ENCODE measurements at places on chromosomes 2 and 18.

- DNase-seq = no peak
These were observed 60.5 kb downstream of the BAZ2B start for GRCh38 chr2:159555651-159556392.

DNA sequence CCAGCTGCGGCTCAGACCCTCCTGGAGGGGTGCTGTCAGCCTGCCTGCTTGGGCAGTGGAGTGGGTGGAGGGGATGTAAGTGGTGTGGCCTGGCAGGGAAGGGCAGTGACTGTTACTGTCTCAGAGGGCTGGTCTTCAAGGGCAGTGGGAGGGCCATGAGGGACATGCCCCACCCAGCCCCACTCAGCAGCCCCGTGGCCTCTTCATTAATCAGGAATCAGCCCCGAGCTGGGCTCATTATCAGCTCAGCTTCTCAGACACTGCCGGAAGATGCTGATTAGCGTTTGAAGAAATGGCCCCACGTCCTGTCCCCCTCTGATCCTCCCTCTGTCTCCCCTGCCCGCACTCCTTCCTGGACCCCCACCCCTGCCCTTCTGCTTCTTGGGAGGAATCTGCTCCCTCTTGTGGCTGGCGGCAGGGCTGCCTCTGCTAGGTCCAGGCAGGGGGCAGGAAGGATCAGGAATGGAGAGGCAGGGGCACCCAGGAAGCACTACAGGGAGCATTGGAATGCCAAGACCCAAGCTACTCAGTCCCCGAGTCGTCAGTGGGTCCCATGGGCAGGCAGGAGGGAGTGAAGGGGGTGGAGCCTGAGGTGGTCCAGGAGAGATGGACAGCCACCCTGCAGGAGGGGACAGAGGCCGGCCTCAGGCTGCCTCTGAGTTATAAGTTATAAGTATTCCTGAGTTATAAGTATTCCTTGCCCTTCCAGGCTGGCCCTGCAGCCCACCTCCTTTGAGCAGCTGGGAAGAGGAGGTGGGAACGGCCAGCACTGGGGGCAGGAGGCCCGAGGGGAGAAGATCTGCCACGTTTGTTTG, 7.0 kb downstream of the ASIC4 start:
- no peak for DNase-seq

DNA sequence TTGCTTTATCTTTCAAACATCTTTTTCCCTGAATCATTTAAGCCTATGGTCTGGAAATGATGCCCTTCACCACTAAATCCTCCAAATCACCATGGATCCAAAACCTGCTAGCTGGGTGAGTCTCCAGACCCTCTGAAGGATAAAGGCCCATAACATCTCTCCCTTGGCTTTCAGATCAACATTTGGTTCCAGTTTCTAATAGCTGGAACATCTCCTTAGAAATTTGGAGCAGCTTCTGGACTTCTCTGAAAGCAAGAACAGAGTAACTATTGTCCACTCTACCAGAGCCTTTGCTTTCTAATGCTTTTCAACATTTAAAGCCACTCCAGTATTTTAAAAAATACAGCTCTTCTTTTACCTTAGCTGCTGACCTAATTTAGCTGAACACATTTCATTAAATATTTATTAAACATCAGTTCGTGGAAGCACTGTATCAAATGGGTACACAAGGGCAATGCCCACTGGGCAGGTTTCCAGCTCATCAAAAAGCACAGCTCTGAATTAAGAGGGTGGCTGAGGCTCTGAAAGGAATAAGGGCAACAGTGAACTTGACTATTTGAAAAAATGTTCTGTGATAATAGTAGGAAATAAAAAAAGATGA, 75.3 kb downstream of the GALNT3 start:
- DNase-seq = no peak

DNA sequence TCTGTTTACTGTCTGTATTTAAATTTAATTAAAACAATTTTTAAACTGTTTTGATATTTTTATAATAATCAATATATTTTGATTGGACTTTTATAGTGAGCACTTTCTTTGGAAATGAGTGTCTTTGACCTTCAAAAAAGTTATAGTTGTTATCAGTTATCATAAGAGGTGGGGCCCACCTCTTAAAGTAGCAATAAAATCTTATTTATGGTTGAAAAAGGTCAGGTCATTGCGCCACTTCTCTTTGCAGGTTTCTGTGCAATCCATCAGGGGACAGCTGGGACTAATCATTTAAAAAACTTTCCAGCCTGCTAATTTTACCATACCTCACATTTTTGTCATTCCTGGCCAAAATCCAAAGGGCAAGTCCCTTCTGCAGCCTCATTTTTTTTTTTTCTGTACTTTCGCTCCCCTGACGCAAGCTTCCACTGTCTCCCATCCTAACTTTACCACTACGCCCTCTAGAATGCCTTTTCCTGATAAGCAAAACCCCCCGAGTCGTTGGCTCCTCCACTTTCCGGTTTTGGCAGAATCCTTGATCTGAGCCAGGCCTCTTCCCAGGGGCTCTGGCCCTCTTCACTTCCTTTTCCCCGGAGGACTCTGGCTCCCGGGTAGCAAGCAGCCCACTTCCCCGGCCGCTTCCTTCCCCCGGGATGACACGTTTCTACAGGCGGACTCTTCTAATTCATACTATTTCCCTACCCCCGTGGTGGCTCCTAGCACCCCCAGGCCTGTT, 1.1 kb upstream of the SEH1L start:
- no peak for DNase-seq

- no peak for DNase-seq
These were observed 12.5 kb downstream of the SETBP1 start for GRCh38 chr18:44693030-44693784.

GRCh38 chr2:210226223-210226622, 976 bp upstream of the ACADL start:
- DNase-seq = no peak

GRCh38 chr2:231661422-231662027, 46.8 kb upstream of the PTMA start:
- DNase-seq = no peak

GRCh38 chr2:138059487-138060300, 95.4 kb downstream of the HNMT start:
- no peak for DNase-seq

DNA sequence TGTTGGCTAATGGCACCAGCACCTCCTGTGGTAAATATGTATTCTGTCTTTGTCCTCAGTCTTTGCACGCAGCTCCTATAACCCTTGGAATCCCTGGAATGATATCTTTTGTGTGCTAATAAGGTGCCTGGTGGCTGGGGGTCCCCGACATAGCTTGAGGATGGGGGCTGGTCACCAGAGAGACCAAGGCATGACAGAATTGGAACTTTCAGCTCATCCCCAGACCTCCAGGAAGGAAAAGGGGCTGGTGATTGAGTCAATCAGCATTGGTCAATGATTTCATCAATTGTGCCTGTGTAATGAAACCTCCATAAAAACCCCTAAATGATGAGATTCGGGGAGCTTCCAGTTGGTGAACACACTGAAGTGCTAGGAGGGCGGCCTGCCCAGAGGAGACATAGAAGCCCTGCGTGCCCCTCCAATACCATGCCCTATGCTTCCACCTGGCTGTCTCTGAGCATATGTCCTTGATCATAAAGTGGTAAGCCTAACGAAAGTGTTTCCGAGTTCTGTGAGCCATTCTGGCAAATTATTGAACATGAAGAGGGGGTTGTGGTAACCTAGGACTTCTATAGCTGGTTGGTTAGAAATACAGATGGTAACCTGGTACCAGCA, 26.6 kb upstream of the KCMF1 start:
- DNase-seq = no peak

DNA sequence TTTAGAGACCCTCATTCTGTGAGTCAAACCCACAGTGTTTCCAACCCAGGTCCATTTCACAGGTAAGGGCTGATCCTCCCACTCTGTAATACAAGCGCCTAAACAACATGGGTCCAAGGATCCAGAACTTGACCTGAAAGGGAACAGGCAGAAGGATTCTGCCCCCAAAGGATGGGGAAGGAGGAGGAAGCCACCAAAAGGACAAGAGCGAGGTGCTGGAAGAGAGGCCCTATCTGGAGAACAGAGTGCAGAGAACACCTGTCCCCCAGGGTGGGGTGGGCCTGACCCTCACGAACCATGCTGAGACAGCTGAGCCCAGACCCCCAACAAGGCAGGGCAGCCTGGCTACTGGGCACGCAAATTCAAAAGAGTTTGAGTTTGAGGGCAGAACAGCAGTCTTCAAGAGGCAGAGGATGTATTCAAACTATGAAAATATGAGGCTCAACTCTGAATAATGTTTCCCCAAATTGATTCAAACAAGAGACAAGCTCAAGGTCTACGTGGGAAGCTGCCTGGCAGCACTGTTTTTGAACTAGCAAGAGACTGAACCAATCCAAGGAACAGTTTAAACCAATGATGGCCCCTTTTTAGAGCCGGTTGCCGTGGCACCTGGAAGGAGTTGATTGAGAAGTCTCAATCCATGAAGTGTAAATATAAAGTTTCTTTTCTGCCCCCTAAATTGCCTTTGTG, 212.7 kb downstream of the ALPK2 start:
- no peak for DNase-seq

DNA sequence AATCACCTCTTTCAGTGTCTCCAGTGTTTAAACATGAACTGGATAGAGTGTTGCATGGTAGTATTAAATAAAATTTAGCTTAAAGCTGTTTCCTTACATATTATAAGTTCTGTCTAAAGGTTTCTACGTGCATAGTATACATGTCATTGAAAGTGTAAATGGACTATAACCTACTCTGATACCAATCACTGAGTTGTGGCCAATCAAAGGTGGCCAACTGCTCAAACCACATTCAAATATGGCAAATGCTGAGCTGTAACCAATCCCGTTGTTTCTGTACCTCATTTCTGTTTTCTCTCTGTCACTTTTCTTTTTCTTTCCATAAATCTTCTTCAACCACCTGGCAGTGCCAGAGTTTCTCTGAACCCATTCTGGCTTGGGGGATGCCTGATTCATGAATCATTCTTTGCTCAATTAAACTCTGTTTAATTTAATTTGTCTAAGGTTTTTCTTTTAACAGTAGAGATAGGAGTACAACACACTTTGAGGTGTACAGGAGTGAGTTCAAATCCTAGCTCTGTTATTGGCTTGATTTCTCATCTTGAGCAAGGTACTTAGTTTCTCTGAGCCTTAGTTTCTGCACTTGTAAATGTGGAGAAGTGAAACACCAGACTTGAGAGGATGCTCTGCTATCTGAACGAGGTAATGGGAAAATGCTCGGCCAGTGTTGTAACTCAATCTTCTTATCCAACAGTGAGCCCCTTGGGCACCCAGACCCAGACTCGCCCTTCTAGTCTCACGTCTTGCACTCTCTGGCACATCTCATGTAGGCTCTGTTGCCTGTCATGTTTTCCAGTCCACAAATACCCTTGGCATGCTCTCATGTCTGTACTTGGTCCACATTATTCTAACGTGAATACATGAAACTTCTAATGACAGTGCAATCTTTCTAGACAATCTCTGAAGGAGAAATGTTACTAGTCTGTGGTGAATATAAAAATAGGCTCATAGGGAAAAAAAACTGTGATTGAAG, 228.0 kb downstream of the PIK3C3 start:
- no peak for DNase-seq

DNA sequence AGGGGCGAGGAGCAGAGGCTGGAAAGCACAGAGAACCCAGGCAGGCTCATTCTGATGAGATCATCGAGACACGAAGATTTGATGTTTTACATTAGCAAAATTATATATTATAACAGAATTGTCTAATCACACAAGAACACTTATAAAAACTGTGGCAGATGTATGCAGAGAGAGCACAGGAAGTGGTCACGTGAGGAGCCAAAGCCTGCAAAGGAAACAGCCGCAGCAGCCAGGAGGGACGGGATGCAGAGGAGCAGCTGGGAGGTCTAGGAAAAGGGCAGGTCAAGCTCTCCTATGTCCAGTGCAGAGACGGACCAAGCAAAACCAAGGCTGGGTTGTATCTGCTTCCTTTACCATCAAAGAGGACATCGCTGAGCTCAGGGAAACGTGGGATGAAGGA, 355.1 kb upstream of the MYT1L start:
- DNase-seq = no peak

DNA sequence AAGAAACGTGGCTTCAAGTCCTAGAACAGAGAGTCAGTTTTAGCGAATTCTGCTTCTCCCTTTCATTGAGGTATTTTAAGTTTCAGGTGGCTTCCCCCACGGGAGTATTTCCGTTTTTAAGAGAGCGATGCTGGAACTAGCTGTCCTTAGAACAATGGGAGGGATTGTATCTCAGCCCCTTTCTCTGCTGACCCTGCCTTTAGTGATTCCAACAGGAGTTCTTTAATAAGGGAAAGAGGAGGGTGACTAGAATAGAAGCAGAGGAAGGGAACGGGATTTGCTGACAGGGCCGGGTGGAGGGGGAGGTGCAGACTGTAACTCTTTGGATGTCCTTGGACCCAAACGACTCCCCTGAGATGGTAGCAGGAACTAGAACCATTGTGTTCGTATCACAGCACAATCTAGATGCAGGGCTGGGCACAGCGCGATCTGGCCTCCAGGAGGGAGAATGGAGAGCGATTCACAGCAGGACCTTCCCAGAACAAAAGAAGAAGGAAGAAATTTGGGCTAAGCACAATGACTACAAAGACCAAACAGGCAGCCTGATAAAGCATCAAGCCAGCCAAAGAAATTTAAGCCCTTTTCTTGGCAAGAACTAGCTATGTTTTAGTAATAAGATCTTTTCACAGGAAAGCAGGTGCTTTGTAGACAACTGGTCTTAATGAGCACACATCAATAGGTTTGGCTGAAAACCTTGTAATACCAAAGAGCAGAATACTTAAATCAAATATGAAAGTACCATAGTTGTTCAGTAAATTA, 15.8 kb upstream of the RTTN start:
- DNase-seq = no peak

- DNase-seq = no peak
These were observed 36.4 kb downstream of the CABLES1 start for GRCh38 chr18:23171581-23172156.

DNA sequence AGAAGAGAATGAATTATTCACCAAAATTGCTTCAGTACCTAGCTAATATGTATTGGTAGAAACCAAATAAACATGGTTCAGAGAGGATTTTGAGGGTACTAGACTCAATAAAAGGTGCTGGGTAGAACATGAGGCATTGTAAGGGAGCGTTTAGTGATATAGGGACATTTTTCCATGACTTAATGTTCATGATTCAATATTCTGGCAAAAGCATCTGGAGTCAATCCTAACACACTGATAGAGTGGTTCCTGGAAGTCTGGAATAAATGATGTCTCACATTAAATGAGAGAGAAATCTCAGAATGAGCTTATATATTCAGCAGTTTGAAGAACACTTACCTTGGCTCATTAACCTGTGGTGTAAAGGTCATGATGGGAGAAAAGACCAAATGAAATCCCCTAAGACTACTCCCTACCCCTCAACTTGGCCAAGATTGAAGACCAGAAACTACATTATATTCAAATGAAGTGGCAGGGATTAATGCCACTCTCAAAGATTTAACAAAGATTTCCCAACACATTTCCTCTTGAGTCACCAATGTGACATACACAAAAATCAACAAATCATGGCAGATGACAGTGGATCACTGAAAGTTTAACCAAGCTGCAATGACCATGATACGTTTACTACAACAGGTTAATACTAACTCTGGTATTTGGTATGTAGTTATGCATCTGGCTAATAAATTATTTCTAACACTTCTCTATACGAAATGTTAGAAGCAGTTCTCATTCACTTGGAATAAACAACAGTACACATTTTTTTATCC, 309.5 kb downstream of the SATB2 start:
- no peak for DNase-seq
